HTR-8/SVneo (cell line): ENCODE measurements at places on chromosomes 1 and 21.

- no peak for DNase-seq
Measured at GRCh38 chr1:156103521-156103947, 11.0 kb upstream of the LMNA start.

GRCh38 chr1:175376194-175376593 lies 183.6 kb upstream of the KIAA0040 start:
- no peak for DNase-seq

- no peak for DNase-seq
Measured at GRCh38 chr1:116376729-116377086, 3.7 kb downstream of the ATP1A1 start.

- DNase-seq, result no peak
Measured at GRCh38 chr1:32099426-32099825, 8.4 kb upstream of the KPNA6 start.

DNA sequence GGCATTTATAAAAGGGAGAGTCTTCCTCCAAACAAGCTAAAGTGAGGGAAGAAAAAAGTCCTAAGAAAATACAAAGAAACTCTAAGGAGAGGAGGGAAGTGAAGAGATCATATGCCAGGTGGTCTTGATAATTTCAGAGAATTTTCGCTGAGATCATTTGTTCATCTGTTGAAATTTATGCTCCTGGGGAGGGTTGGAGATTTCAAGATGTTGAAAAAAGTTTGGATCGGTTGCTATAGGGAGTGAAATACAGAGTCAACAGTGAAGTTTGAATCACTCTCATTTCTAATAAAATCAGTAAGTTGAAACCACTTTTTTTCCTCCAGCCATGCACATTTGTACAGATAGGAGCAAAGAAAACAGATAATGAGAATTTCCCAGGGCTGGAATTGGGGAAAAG lies 299.1 kb upstream of the ADAMTS5 start:
- no peak for DNase-seq

GRCh38 chr1:171256940-171257606 lies 8.8 kb downstream of the FMO1 start:
- no peak for DNase-seq

DNA sequence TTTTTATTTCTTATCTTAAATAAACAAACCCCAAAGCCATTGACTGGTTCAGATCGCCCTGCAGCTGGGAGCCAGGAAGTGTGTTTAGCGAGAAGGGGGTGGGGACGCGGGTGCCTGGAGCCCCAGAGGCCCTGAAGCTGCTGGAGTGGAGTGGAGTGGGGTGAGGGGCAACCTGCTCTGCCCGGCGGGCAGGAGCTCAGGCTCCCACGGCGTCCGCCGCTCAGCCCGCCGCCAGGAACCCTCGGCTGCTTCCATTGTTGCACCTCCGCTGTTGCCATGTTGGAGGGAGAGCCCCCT lies 673 bp downstream of the PIK3C2B start:
- DNase-seq, result no peak

GRCh38 chr21:40481764-40482163 lies 365.2 kb downstream of the DSCAM start:
- DNase-seq, result no peak

DNA sequence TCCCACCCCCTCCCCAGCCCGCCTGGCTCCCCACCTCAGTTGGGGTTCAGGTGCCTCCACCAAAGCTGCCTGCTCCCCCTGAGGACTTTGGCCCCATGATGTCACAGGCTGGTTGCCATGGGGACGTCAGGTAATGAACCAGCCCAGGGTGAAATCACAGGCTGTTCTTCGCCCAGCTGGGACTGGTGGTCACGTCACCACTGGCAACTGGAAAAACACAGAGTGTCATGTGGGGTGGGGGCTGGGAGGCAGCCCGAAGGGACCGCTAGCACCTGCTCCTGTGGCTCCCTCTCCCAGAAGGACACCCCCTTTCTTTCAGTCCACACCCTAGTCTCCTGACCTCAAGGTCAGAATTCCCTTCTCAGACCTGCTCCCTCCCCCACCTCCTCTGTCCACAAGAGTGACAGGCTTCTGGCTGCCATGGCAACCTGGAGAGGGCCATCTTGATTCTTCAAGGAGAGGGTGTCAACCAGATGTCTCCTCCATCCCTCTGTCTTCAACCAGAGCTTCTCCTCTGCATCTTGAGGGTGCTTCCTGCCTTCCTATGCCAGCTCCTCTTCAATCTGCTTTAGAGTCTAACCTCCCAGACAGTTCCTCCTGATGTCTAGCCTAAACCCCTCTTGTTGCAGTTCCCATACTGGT lies 6.2 kb downstream of the FAM131C start:
- no peak for DNase-seq

- no peak for DNase-seq
Measured at GRCh38 chr21:39690454-39690853, 54.5 kb upstream of the IGSF5 start.
